Activated T-cell treated with anti-CD3 and anti-CD28 coated beads, Interleukin-2, amount 50 U/mL, for 48 hours (primary cell): ENCODE measurements at places on chromosomes 2 and 18.

GRCh38 chr2:8478471-8478793 lies 203.4 kb upstream of the ID2 start:
- no peak for DNase-seq

GRCh38 chr2:2744107-2744506 lies 413.0 kb upstream of the MYT1L start:
- DNase-seq: no peak

DNA sequence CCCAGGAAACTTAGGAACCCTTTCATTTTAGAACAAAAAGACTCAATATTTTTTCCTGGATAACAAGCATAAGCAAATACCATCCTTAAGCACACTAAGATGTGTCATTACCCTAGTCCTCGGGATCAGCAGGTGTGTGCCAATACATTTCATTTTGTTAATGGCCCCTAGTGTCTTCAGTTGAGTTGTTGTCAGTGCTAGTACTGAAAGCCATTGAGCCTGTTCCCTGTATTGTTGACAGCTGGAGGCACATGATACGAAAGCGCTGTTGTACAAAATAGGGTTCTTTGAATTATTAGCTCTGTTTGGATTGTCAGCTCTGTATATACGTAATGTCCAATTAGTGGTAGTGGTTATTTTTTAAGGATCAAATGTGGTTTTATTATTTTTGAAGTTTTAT lies 29.5 kb downstream of the VAPA start:
- DNase-seq: no peak

GRCh38 chr2:221423210-221423804 lies 148.8 kb downstream of the EPHA4 start:
- no peak for DNase-seq

GRCh38 chr18:49015886-49016647 lies 65.3 kb upstream of the SMAD7 start:
- DNase-seq: no peak

DNA sequence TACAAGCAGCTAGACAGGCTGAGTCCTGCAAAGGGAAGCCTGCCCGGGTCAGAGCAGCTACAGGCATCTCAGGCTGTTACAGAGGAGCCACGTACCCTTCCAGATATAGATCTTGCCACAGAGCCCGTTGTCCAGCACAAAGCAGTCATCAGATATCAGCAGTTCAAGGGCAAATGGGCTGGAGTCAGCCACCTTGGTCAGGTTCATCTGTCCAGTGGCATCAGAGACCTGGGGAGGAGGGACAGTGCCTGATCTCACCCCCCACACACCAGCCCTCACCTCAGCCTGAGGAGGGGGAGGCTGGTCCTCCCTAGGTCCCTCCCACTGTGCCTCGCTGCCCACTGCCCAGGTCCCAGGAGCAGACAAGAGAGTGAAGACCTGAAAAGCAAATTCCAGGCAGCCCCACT lies 12.2 kb downstream of the CAPG start:
- DNase-seq: no peak

GRCh38 chr2:30447149-30448045 lies at the start of gene LCLAT1:
Gene LCLAT1 (plus strand): TSS chr2:30447246. CDS start chr2:30525591, 78,345 bp downstream.
- peak; percentile 90 for DNase-seq

- no peak for DNase-seq
These were observed 17.1 kb upstream of the NT5DC4 start for GRCh38 chr2:112703684-112704083.

GRCh38 chr2:157262248-157262647 lies 4.7 kb downstream of the GALNT5 start:
- no peak for DNase-seq

- DNase-seq: no peak
These were observed 1500.6 kb upstream of the TMEFF2 start for GRCh38 chr2:193695367-193695766.

DNA sequence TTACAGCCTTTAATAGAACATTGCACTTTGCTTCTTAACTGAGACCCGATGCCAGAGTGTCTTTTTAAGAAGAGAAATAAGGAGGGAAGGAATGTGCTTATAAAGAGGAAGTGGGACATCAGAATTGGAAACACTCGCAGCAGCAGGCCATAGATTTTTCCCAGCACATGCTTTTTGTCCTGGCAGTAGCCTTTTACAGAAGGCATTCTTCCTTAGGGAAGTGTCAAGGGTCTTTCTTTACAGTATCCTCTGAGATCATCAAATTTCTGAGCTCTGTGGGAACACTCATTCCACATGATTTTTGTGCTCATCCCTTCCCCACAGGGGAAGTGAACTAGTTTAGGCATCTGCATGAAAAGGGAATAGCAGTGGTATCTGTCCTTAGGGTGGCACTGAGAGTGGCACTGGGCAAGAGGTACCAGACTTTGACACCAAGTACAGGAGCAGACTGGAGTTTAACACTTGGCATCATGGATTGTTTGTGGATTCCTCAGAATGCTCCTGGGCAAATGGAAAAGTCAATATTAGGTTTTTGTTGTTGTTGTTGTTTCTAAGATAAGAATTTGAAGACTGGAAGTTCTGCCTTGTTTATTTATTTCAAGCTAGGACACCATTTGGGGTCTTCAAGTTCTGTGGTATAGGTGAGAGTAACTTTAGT lies 4.1 kb downstream of the MYO1B start:
- DNase-seq: no peak

GRCh38 chr18:5294113-5294456 lies 1.4 kb downstream of the ZBTB14 start:
- no peak for DNase-seq

DNA sequence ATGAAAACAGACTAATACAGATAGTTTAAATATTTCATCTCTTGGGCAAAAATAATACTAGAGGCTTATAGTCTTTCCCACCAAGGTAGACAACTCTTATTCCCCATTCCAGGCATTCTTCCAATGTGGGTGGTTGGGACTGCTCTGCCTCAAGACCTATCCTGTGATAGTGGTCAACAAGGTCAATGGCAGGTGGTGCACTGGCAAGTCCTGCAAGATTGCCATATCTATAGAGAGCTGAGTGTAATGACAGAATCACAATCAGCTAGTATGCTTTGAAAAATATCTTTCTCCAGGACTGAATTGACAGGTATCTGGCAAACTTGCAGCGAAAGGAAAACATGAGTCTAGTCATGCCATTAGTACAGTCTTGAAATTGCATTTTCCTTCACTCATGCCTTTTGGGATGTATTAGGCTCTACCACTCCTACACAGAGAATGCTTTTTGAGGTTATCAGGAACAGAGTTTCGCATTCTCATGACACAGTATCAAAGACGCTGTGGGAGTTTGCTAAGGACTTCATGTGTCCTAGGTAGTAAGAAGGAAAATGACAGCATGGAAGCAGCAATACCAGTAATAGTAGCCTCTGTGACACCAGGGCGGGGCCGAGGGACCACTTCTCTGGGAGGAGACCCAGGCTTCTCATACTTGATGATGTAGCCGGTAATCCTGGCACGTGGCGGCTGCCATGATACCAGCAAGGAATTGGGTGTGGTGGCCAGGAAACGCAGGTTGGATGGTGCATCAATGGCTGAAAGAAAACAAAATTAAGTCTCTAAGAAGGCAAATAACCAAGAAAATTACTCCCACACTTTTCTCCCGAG lies 61.0 kb downstream of the FN1 start:
- no peak for DNase-seq

GRCh38 chr2:109326306-109326705 lies 197.3 kb downstream of the SH3RF3 start:
- no peak for DNase-seq

GRCh38 chr18:56108478-56109367 lies 520.7 kb upstream of the TCF4 start:
- no peak for DNase-seq

DNA sequence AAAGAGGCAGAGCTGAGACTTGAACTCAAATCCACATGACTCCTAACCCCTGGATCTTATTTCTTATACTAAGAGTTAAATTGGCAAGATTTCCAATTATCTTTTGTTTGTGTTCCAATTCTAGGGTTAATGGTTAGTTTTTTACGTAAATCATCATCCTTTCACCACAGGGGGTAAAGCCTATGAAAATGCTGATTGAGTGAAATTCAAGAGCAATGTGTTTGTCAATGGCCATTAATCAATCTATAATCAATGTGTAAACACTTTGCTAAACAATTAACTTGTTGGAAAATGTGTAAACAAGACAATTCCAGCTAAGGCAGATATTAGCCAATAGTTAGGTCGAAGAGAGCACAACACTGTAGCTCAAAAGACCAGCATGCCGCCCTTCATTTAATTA lies 376.5 kb upstream of the ACVR2A start:
- no peak for DNase-seq

DNA sequence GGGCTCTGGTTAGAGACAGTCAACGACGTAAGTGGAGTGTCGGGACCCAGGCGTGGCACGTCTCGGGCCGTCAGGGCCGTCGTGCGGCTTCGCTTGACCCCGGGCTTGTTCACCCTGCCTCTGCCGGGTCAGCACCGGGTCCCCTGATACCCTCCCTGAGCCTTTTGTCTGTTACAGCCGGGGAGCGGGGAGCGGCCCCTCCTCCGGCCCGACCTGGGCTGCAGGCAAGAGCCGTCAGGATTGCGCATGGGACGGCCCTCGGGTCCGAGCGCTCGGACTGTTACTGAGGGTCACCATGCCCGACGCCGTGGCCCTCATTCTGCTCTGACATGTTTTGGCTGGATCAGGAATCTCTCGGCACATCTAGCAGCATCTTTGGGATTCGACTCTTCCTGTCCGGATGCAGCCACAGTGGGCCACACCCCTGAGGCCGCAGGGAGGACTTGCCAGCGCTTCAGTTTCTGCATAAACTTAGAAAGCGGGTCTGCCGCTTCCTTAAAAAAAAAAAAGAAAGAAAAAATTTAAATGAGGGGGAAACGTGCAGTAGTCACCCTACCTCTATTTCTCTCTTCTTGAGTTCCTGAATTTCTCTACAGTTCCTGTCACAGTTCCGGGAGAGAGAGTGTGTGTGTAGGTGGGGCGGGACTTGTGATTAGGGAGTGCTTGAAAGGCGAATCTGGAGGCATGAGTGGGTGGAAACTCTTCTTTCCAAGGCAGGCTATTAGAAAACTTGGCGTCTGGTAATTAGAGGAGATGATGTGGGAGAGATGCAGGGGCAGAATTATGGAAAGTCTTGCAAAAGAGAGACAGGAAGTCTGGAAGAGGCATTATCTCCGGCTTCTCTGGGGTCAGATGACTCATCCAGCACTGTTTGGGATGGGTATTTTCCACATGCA lies 909 bp downstream of the TMEM87B start:
- peak; percentile 45 for DNase-seq

- no peak for DNase-seq
These were observed 55.7 kb downstream of the CTDP1 start for GRCh38 chr18:79735071-79735980.

DNA sequence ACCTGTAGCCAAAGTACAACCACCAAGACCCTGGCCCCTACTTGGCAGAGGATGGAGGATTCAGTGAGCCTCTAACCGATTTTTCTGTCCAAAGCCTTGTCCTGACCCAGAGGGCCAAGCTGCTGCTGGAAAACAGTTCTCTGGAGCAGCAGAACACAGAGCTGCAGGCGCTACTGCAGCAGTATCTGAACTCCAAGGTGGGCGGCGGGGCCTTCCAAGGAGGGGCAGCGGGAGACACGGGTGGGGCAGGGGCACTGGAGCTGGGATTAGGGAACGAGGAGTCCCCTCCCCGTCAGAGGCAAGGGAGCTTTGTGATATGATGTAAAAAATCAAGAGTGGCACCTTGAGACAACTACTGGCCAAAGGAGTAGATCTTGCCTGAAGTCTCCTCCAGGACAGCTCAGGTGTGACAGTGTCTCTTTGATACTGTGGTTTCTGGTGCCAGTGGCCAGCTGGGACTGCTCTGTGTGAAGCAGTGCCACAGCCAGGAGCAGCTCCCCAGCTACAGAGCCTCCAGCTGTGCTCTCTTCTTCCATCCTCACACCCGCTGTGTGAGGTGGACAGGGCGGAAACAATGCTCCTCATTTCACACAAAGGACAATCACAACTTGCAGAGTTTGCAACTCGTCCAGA lies 22.8 kb downstream of the OTOF start:
- DNase-seq: no peak

GRCh38 chr2:127778447-127778846 lies 32.5 kb downstream of the WDR33 start:
- no peak for DNase-seq

GRCh38 chr18:9455718-9456511 lies 19.4 kb upstream of the RALBP1 start:
- DNase-seq: no peak

DNA sequence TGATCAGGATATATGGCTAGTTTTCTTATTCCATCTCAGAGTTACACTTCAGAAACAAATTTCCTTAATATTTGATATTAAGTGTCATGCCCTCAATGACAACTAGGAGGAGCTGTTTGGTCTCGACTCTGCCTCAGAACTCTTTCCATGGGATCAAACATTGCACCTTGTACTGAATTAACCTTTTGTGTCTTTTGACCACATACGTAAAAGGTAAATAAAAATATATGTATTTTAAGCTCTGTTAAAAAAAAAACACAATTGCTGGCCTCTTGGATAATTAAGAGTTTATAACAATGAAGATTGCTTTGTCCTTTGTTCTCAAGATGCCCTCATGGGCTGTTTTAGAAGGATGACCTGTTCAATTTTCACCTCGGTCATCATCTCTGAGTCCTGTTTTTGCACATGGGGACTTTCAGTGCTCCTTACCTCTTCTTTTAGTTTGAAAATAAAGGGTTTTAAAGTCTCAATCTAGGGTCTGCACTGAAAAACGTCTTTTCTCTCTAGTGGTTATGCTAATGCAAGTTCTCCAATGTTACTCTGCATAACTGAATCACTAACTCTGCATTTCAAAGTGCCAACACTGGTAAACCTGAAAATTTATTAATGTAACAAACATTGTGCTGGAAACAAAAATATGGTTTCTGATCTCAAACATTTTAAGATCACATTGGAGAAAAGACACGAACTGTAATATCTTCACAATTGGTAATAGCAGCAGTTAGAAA lies 18.8 kb upstream of the FN1 start:
- no peak for DNase-seq

- no peak for DNase-seq
These were observed 725 bp downstream of the SLC66A2 start for GRCh38 chr18:79950515-79951341.

- peak; percentile 77 for DNase-seq
These were observed 5.8 kb downstream of the HDLBP start for GRCh38 chr2:241309684-241310117.

DNA sequence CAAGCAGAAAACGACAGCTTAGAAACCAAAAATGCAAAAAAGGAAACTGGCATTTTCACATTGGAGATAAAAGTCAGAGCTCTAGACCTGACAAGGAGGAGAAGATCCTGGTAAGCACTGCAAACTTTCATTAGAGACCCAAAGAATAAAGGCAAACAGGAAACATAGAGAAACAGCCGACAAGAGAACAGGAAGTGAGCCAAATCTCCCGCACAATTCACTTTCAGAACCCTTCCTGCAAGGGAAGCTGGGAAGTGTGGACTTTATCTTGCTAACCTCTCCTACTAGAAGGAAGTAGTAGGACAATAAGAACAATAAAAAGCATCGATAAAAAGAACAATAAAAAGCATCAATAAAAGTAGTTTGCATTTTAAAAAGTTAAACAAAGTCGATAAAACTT lies 417.8 kb upstream of the SPHKAP start:
- DNase-seq: no peak

- DNase-seq: no peak
These were observed 97.3 kb downstream of the CD8B2 start for GRCh38 chr2:106584304-106584954.

- DNase-seq: no peak
These were observed 46.2 kb downstream of the SPHKAP start for GRCh38 chr2:228135300-228135699.
